ENCODE measurements at places on chromosomes 3 and 15. TPM values are rescaled to one million over a fixed set of nuclear protein-coding genes. Genes with fewer than 3 reads are reported as not detected.

ITIH4 gene
- total RNA-seq: 9.7 TPM

DNA sequence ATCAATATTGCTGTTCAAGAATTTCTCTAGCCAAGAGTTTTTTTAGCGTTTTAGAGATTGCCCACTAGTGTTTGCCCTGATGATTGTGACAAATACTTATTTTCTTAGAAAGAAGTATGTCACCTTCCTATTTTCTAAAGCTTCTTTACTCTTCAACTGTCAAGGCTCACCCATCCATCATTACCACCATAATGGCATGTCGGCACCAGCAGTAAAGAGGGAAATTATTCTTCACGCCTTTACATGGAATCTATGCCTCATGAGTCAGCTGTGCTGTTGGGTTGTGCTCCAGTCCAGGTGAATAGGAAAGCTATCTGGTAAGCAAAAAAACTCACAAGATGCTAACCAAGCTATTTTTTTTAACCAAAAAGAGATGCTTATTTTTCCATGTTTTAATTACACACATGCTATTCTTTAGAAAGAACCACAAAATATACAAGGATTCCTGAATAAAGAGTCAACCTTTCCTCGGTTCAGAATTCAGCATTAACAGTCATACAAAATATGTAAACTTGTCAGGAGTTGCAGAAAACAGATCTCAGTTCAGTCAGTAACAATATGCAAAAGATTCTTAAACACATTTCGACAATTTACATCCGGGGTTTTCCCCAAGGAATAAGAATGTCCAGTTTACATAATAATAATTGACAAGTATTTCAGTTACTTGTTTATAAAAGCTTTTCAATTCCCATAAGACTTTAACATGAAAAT, 128.0 kb downstream of the ATP8B4 start:
- no peak for DNase-seq

TM4SF18 gene
- total RNA-seq: 0.36 TPM

LTK gene
- 0.55 TPM for total RNA-seq

GRCh38 chr3:104907507-104907906, 459.2 kb upstream of the ALCAM start:
- DNase-seq: no peak

GRCh38 chr15:74845208-74845568, 2.2 kb upstream of the ULK3 start:
- DNase-seq: no peak

- DNase-seq: no peak
Measured at GRCh38 chr3:104982130-104982529, 384.6 kb upstream of the ALCAM start.

DNA sequence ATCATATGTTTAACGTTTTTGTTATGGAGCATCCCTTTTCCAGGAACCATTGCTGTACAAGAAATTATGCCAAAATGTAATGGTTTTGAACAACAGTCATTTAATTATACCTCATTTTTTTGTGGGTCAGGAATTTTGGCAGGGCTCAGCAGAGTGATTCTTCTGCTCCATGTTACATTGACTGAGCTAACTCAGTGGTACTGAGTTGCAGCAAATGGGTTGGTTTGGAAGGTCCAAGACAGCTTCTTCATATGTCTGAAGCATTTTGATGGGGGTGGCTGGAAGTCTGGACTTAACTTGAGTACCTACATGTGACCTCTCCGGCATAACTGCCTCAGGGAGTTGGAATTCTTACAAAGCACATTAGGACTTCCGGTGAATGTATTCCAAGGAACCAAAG, 26.0 kb upstream of the CMC1 start:
- no peak for DNase-seq

PTH1R gene
- total RNA-seq: 0.26 TPM

- DNase-seq: no peak
Measured at GRCh38 chr3:140682586-140682985, 4.7 kb downstream of the TRIM42 start.

GRCh38 chr15:51121118-51121517, 26.4 kb upstream of the TNFAIP8L3 start:
- DNase-seq: no peak

DNA sequence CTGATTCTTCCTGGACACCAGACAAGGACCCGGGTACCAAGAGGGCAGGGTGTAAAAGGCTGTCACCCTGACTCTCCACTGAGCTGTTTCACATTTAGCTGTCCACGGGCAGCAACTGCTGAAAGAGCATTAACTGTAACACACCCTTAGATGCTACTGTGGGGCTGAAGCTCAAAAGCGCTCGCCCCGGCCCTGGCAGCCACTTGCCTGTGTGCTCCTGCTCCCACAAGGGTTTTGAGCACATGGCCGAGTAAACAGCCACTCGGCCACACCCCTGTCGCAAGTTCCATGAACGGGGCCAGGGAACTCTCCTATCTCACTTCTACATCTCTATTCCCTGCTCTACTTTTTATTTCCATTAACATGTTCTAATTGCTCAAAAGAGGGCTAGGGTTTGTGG, 421.7 kb downstream of the TUSC7 start:
- no peak for DNase-seq

DNA sequence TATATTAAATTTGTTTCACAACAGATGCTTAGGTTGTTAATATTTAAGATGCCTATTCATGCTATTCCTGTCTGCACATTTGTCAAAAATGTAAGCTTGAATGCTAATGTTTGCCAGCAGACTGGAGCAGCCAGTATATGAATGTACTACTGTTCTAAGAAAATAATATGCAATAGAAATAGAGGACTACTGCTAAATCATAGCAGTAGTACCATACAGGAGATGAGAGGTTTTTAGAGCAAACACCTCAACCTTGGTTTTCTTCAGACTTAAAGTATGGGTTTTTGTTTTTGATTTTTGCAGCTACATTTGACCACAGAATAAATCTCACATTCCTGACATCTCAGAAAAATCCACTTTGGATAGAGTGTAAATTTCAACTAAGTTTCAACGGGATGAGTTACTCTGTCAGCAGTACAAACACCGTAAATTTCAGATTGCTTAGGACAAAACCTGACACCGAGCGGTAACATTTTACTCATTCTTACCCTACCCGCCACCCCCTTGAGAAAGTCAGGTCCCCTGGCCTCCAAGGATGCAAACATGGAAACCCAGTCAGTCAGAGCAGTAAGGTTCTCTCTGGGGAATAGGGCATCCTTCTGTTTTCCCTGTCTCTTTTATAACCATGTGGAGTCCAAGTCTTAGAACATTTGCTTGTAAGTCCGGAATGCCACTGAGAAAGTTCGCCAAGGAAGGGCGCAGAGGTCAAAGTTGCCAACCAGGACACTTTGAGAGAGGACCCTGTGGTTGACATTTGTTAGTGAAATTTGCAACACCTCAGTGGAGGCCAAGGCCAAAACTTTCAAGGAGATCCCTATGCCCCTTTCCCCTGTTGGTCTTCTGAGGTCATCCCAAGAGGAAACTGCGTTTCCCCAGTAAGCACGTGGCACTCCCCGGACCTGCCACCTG, 17.9 kb upstream of the SATB1 start:
- DNase-seq: no peak

PCSK6 gene
- total RNA-seq: 3.6 TPM

ALDH1L1 gene
- 4.7 TPM for total RNA-seq

DNA sequence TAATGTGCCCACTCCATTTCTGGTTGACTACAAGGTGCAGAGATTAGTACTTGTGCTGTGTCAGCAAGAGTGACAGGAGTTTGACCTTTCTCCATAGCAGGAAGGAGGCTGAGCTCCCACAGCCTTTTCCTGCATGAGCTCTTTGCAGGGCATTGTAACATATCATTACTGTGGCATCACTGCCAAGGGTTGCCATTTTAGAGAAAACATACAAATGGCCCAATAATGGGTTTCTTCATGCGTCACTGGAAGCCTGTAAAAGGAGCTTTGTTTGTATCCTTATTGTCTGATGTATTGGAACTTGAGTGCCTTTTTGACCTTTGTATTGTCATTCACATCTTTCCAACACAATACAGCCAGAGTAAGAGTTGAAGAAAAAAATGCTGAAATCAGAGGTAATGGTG, 323.0 kb upstream of the CDIN1 start:
- DNase-seq: no peak

GRCh38 chr3:100577382-100578008, 31.9 kb upstream of the ADGRG7 start:
- no peak for DNase-seq

DNA sequence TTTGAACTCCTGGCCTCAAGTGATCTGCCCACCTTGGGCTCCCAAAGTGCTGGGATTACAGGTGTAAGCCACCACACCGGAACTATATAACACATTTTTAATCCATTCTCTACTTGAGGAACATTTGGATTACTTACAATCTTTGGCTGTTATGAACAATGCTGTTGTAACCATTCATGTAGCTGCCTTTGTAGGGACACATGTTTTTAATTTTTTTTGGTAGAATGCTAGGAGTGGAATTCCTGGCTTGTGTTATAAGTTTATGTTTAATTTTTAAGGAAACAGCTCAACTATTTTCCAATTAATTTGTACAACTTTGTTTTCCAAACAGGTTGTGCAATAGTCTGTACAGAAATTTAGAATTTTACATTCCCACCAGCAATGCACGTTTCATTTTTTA, 51.7 kb downstream of the GPR149 start:
- no peak for DNase-seq

GANC gene
- 20.6 TPM for total RNA-seq

LEKR1 gene
- total RNA-seq: 4.1 TPM

- DNase-seq: no peak
Measured at GRCh38 chr15:81056304-81056703, 55.6 kb downstream of the TLNRD1 start.

FANCD2OS gene
- total RNA-seq: not detected

GRCh38 chr3:155031186-155031585, 48.9 kb upstream of the MME start:
- no peak for DNase-seq

PLS1 gene
- total RNA-seq: 15.7 TPM

P3H2 gene
- total RNA-seq: 5.3 TPM

GRCh38 chr15:93460717-93461116, 371.7 kb upstream of the RGMA start:
- no peak for DNase-seq

ZIC1 gene
- 0.77 TPM for total RNA-seq

DNA sequence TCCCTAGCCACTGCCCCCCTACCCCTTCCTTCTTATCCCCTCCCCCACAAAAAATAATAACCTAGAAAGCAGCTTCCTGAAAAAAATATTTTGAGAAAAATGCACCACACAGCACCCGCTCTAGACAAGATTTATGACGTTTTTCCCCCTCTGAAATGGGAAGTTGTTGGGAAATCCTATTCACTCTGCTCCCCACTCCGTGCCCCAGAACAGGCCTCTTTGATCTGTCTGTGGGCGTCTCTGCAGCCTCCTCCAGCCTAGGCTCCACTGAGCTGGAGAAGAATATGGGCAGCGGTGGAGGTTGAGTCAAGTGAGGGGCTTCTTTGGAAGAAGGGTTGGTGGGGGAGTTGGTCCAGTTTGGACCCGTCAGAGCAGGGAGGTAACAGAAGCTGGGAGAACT, 28.5 kb upstream of the POLG start:
- no peak for DNase-seq

DNA sequence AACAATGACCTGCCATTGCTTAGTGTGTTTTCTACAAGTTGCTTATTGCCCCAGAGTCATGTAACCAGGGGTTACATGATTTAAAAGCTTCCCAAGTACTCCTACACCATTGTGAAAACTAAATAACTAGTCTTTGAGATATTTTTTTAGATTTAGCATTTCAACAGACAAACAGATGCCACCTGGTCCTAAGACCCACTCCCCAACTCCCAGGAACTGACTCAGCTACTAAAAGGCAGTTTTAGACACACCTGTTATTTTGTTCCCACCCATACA, 28.1 kb upstream of the KBTBD12 start:
- no peak for DNase-seq

DNA sequence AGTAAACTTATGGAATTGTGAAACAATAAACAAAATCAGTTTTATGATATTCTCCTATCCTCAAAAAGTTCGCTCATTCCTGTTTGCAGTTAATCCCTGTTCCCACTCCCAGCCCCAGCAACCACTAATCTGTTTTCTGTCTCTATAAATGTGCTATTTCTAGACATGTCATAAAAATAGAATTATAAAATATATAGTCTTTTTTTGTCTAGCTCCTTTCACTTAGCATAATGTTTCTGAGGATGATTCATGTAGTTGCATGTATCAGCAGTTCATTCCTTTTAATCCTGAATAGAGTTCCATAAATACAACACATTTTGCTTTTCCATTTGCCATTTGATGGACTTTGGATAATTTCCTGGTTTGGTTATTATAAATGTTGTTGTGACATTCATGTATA, 140.0 kb downstream of the KCNAB1 start:
- no peak for DNase-seq

GNL3 gene
- 94.0 TPM for total RNA-seq

Measured in progenitor cell of endocrine pancreas (in vitro differentiated cells).